ENCODE measurements at places on chromosomes 1 and 21.

DNA sequence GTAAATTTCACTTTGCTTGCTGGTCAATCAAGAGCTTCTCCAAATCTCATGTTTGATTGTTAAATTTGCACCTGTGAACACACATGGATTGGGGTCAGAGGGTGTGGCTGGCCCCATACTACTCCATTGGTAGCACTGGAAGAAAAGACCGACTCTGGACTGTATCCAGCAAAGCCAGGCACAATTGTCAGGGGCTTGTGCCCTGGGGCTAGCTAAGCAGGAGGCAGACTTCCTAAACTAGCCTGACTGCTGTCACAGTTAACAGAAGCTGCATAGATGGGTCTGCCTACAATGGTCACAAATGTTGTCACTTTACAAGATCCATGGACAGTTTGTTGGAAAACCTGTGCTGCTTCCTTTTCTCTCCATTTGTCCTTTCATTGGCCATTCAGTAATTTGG is 421.0 kb downstream of the DSCAM start:
- no peak for DNase-seq

DNA sequence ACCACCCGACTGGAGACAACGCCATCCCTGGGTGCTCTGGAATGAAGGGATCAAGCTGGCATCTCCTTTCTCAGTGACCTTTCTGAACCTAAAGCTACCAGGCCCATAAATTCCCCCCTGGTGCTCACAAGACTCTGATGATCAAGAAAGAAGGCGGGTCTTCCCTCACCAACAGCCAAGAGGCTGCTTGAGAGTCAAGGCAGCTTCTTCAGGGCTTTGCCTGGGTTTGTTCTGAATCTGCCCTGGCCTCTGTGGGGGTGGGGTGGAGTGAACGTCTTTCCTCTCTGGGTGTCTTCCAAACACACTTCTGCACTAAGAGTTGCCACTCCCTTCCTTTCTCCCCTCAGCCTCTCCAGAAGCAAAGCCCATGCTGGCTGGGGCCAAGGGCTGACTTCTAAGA is 36.1 kb downstream of the CD247 start:
- DNase-seq = no peak

- no peak for DNase-seq
Observed at GRCh38 chr1:208131621-208132286, 112.4 kb downstream of the PLXNA2 start.

GRCh38 chr1:161710560-161710959 is 3.5 kb downstream of the FCRLA start:
- no peak for DNase-seq

GRCh38 chr1:221782477-221782876 is 40.6 kb upstream of the DUSP10 start:
- no peak for DNase-seq

GRCh38 chr1:183142171-183142570 is 43.9 kb upstream of the LAMC2 start:
- no peak for DNase-seq

DNA sequence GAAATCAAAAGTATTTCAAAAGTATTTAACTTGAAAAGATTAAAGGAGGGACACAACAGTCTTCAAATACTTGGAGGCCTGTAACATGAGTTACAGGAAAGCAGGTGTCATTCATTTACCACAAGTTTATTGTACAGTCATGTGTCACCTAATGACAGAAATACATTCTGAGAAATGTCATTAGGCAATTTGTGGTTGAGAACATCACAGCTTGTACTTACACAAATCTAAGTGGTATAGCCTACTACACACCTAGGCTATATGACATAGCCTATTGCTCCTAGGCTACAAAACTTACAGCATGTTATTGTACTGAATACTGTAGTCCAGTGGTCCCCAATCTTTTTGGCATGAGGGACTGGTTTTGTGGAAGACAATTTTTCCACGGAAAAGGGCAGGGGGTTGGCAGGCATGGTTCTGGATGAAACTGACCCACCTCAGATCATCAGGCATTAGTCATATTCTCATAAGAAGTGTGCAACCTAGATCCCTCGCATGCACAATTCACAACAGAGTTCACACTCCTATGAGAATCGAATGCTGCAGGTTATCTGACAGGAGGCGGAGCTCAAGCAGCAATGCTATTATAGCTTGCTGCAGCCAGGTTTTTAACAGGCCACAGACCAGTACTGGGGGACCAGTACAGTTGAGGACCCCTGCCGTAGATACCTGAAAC is 25.0 kb upstream of the PHTF1 start:
- no peak for DNase-seq

GRCh38 chr1:221141606-221142285 is 262.5 kb downstream of the HLX start:
- no peak for DNase-seq

DNA sequence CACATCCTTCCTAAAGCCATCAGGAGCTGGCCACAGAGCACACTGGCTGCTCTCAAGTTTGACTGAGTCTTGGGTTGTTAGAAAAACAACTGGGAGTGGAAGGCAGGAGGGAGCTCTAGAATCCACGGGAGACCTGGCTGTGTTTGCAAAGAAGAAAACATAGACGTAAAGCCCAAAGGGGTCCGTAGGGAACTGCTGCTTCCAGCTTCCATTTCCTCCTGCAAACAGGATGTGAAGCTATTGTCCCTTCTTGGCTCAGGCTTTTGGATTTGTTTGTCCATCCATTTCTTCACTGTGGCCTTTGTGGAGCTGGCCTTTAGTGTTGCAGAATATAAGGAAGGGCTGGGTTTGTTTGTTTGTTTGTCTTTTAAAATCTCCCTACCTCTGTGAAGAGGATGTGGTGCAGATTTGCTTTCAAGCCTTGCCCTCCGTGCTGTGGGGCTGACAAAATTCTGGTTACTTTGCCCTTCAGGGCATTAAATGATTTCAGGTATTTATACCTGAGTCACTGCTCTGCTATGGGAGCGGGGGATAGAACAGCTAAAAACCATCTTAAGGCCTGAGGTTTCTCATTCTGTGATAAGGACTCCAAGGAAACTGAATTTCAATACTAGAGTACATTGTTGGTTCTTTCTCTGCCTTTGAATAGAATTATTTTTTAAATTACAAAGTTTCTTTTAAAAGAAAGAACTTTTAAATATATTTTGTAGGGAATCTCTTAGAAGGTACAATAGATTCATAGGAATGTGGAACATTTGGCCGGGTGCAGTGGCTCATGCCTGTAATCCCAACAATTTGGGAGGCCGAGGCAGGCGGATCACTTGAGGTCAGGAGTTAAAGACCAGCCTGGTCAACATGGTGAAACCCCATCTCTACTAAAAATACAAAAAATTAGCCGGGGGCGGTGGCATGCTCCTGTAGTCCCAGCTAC is 74.3 kb downstream of the MPZL1 start:
- DNase-seq = no peak

GRCh38 chr1:43435146-43436145 is 18.3 kb downstream of the HYI start:
- DNase-seq = no peak

DNA sequence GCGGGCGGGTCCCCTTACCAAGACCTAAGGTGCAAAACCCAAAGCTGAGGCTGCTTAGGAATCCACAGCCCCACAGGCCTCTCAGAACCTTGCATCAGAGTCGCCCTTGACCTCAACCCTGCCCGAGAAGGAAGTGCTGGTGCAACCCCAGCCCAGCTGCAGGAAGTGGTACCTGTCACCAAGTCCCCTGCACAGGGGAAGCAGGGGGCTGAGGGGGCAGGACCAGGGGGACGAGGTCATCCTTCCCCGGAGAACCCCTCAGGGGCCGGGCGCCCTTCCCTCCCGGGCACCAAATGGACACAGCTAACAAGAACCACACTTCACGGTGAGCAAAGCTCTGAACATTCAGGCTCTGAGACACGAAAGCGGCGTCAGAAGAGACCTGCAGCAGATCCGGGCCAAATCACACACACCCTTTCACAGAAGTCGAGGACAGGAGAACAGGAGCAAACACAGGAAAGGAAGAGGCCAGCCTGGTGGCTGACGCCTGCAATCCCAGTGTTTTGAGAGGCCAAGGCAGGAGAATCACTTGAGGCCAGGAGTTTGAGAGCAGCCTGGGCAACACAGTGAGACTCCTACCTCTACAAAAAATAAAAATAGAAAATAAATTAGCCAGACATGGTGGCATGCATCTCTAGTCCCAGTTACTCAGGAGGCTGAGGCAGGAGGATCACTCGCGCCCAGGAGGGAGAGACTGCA is 6.4 kb downstream of the ITGB2 start:
- DNase-seq = peak; percentile 49

DNA sequence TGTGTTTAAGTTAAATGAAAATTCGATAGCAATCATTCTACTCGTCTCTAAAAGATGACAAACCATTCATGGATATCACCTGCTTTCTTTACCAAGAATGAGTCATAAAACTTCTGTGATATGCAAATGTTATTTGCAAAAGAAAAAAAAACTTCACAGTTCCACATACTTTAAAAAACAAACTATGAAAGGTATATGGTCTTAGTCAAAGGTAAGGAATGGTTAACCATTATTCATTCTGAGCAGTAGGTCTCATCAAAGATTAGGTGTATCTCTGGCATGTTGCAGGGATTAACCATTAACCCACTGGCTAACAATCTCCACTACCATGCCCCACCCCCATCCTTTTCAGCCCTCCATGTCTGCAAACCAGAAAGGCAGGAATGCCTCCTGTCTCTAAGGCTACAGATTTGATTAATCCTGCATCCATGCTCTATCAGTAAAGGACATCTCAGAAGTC is 44.4 kb downstream of the PTPN14 start:
- no peak for DNase-seq

- no peak for DNase-seq
Observed at GRCh38 chr1:9309991-9310390, 17.3 kb downstream of the SPSB1 start.

DNA sequence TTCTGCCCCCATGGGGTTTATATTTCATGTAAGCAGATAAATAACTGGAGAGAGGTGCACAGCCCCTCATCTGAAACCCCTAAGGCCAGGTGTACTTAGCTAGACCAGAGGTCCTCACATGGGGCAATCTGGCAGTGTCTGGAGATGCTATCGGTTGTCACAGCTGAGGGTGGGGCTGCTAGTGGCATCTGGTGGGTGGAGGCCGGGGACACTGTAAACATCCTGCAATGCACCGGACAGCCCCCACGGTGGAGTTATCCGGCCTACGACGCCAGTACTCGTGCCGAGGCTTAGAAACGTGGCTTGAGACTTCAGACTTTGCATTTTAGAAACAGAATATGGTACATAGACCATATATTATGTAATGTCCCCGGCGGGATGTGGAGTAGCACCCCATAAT is 186.5 kb upstream of the VAMP3 start:
- no peak for DNase-seq

DNA sequence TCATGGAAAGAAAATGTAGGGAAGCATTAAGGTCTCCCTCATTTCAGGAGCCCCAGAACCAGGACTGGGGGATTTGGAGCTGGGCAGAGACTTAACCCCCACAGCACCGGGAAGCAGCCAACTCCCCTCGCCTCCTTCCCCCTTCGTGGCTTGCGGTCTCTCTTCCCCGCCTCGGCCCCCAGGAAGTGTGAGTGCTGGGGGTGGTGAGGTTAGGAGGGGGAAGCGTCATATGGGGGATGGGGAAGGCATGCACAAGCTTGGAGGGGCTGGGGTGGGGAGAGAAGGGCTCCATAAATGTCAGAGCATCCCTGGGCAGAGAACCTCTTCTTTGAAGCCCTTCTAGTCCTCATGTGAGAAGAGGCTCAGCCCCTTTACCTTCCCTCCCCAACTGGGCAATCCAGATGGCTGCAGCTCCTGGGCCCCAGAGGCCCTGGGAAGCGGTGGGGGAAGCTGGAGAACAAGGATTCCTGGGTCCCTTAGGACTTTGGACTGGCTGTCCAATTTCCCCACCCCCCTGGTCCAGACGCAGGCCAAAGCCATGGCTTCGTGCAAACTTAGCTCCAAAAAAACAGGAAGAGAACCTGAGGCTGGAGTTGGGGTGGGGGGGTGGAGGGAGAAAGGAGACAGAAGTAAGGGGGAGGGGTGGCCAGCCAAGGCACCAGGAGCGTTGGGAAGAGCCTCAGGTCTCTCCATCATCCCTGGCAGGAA is 7.8 kb downstream of the ZBTB7B start:
- no peak for DNase-seq

GRCh38 chr1:184650177-184650866 is 104.3 kb downstream of the EDEM3 start:
- no peak for DNase-seq

DNA sequence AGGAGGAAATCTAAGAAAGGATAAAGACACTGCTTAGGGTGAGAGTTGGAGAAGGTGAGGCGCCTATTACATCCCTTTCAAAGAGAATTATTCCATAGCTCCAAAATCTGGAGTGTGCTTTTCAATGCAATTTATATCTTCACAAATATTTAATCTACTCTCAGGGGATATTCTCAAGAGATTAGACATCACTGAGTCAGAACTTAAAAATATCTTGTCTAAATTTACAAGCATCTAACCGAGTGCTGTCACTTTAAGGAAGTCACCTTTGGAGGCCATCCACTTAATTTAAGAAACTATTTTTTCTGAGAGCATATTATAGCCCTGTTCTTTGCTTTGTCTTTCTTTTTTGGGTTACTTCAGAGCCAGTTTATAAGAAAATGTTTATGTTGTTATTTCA is 134.6 kb downstream of the TNFSF18 start:
- no peak for DNase-seq

- DNase-seq = no peak
Observed at GRCh38 chr1:119160866-119161265, 20.4 kb upstream of the WARS2 start.

GRCh38 chr1:74729741-74730478 is 2.9 kb downstream of the CRYZ start:
- no peak for DNase-seq

DNA sequence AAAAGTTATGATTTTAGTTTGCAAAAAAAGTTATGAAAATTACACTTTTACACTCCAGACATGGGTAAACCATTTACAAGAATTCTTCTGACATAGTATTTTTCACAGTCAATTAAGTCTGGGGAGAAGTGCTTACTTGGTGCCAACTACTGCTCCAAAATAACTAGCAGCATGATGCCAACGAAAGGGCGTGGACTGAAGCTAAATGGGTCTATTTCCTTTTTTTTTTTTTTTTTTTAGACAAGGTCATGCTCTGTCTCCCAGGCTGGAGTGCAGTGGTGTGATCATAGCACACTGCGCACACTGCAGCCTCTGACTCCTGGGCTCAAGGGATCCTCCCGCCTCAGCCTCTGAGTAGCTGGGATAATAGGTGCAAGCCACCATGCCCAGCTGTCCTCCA is 43.2 kb downstream of the FMO4 start:
- no peak for DNase-seq

DNA sequence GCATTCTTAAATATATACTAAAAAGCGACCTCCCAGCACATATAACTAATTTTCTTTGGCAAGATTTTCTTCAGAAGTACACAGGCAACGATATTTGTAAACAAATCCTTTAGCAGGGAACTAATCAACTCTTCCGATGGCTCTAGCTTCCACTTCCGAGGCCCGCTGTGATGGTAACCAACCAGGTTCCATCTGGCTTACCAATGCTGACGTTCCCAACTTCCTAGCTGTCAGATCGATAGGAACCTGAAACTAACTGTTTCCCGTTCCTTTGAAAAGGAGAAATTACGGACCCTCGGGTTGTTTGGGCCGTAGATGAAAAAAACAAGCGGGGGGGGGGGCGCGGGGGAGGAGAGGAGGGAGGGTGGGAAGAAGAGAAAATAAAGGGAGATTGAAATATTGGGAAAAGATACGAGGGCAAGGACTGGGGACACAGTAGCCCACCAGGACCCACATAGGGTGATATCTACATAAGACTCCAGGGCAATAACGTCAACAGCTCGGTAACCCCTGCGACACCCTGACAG is 513 bp downstream of the GTF2B start:
- peak; percentile 9 for DNase-seq
